HFFc6 (cell line): ENCODE measurements at places on chromosomes 6 and 20. TPM values are rescaled to one million over a fixed set of nuclear protein-coding genes. Genes with fewer than 3 reads are reported as not detected.

- H3K36me3 ChIP-seq: no peaks in the 10 kb centered on the region
- H3K4me3 ChIP-seq: no peak overlapping the region
- peaks cover 5% of the 10 kb centered on the region for H3K27me3 ChIP-seq
- H3K27ac ChIP-seq: no peak overlapping the region
- H3K4me1 ChIP-seq: peaks cover 11% of the 10 kb centered on the region
- peak; percentile 23 for DNase-seq
Measured at GRCh38 chr6:139062932-139063646, 34.5 kb downstream of the ABRACL start.

DNA sequence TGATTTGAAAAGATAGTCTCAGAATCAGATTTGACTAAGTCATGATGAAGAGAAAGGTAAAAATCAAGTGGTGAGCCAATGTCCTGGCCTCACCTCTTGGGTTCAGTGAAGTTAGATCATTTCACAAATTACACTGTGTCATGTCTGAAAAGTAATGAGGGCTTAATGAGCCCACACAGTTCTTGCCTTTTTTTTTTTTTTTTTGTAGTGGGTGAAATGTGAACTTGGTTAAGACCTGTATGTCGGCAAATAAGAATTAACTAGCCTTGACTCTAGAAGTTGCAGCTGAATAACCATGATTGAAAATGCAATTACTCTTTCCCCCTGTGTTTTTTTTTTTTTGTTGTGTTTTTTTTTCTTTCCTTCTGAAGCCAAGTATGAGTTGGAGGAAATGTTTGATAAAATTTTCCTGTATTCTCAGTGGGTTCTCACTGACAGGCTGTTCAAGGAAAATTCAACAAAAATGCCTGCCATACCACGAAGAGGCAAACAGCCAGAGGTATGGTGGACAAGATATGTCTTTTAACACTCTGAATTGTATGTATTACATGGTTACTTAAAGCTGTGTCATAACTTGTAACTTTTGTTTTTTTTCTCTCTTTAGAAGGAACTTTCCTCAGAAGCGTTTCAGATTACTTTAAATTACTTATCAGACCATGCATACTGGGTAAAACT is 135.2 kb upstream of the MLIP start:
- no peaks in the 10 kb centered on the region; the same call in 1 of the 2 replicates for H3K36me3 ChIP-seq
- H3K4me1 ChIP-seq: peaks cover 8% of the 10 kb centered on the region; the same call in 1 of the 2 replicates
- no peak overlapping the region for H3K27ac ChIP-seq

DNA sequence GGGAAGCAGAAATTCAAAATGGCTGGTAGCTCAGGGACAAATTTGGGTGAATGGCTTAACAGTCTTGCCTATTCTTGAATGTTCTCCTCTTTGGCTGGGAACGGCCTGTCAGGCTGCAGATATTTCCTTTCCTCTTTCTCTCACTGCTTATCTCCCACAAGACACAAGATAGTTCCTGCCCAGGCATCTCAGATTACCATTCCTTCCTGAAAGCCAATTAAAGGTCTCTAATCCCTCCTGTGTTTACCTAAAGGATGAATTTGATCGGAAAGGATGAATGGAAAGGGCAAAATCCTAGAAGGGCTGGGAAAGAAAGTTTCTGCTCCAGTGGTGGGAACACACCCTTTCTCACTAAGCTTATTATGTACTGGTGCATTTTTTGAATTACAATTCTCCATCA is 95.9 kb upstream of the JAG1 start:
- H3K27me3 ChIP-seq: no peaks in the 10 kb centered on the region; the same call in 1 of the 2 replicates
- H3K27ac ChIP-seq: no peak overlapping the region
- H3K36me3 ChIP-seq: no peaks in the 10 kb centered on the region
- no peak for DNase-seq
- no peak overlapping the region for H3K4me3 ChIP-seq
- no peaks in the 10 kb centered on the region for H3K4me1 ChIP-seq

DNA sequence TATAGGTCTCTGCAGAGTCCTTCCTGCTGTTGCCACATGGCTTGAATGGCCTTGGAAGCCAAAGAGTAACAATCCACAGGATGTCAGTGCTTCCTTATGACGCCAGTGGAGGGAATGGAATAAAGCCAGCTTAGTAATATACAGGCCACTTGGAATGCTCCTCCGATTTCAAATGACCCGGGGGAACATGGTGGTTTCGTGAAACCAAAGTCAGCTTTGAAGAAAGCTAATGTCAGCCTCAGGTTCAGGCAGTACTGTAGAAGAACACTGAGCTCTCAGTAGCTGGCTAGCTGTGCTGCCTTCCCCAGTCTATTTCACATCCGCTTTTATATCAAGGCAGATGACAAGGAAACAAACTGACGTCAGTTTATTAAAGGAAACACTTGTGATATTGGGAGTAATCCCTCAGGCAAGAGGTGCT is 189.1 kb downstream of the DTNBP1 start:
- H3K27me3 ChIP-seq: no peaks in the 10 kb centered on the region; the same call in 1 of the 2 replicates
- peaks cover 65% of the 10 kb centered on the region for H3K4me1 ChIP-seq
- peak; percentile 80 for DNase-seq
- H3K36me3 ChIP-seq: peaks cover 8% of the 10 kb centered on the region

GRCh38 chr6:5067305-5067704 is 17.8 kb upstream of the PPP1R3G start:
- peaks cover 4% of the 10 kb centered on the region for H3K27me3 ChIP-seq
- no peaks in the 10 kb centered on the region for H3K4me1 ChIP-seq
- no peak for DNase-seq
- H3K27ac ChIP-seq: no peak overlapping the region
- H3K36me3 ChIP-seq: peaks cover 4% of the 10 kb centered on the region; the same call in 1 of the 2 replicates
- no peak overlapping the region for H3K4me3 ChIP-seq

DNA sequence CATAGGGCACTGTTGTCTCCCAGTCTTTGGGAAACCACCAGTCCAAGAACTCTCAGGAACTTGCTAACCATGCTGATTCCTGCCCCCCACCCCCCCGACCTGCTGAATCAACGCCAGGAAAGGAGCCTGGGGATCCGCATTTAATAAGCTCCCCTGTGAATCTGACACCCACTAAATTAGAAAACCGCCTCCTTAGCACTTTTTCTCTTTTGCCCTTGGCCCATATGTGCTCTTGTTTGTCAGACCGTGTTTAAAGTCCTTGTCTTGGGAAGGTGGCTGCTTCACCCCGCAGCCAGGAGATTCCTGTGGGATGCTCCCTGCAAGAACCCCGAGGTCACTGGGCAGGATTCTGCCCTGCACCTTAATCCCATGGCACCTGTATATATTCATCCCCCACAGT is 15.7 kb upstream of the FOXP4 start:
- H3K27me3 ChIP-seq: peaks cover 40% of the 10 kb centered on the region
- H3K4me3 ChIP-seq: no peak overlapping the region
- no peaks in the 10 kb centered on the region for H3K36me3 ChIP-seq
- H3K4me1 ChIP-seq: peaks cover 18% of the 10 kb centered on the region

- DNase-seq: no peak
- H3K4me3 ChIP-seq: no peak overlapping the region
- H3K27me3 ChIP-seq: peaks cover 2% of the 10 kb centered on the region; the same call in 1 of the 2 replicates
Measured at GRCh38 chr20:3539311-3540107, 68.7 kb downstream of the ATRN start.

GRCh38 chr6:145022199-145022796 is 713.0 kb downstream of the EPM2A start:
- H3K4me1 ChIP-seq: peaks cover 11% of the 10 kb centered on the region
- H3K27ac ChIP-seq: no peak overlapping the region
- no peaks in the 10 kb centered on the region for H3K27me3 ChIP-seq
- H3K4me3 ChIP-seq: no peak overlapping the region
- no peaks in the 10 kb centered on the region for H3K36me3 ChIP-seq

- no peak for DNase-seq
- H3K4me1 ChIP-seq: no peaks in the 10 kb centered on the region; the same call in 1 of the 2 replicates
- no peaks in the 10 kb centered on the region; the same call in 1 of the 2 replicates for H3K27me3 ChIP-seq
- H3K27ac ChIP-seq: no peak overlapping the region
- H3K4me3 ChIP-seq: no peak overlapping the region
Measured at GRCh38 chr6:133827766-133828165, 61.1 kb upstream of the TCF21 start.

GRCh38 chr6:2546901-2547300 is 203.8 kb downstream of the MYLK4 start:
- no peaks in the 10 kb centered on the region for H3K36me3 ChIP-seq
- H3K27ac ChIP-seq: no peak overlapping the region
- H3K4me1 ChIP-seq: peaks cover 6% of the 10 kb centered on the region; the same call in 1 of the 2 replicates
- H3K27me3 ChIP-seq: peaks cover 13% of the 10 kb centered on the region
- DNase-seq: no peak

GRCh38 chr6:132929141-132929540 is 114.8 kb downstream of the RPS12 start:
- H3K4me1 ChIP-seq: no peaks in the 10 kb centered on the region
- DNase-seq: no peak
- no peak overlapping the region for H3K4me3 ChIP-seq
- no peaks in the 10 kb centered on the region for H3K36me3 ChIP-seq

- no peaks in the 10 kb centered on the region for H3K36me3 ChIP-seq
- DNase-seq: no peak
- H3K4me3 ChIP-seq: peak overlapping the region; percentile 76
- H3K27ac ChIP-seq: no peak overlapping the region
- peaks cover 1% of the 10 kb centered on the region for H3K27me3 ChIP-seq
Measured at GRCh38 chr6:165986914-165987482, 180.7 kb downstream of the TBXT start.

- peaks cover 38% of the 10 kb centered on the region for H3K4me1 ChIP-seq
- H3K4me3 ChIP-seq: no peak overlapping the region
- no peak for DNase-seq
- H3K27me3 ChIP-seq: no peaks in the 10 kb centered on the region; the same call in none of the 2 replicates
- no peak overlapping the region for H3K27ac ChIP-seq
Measured at GRCh38 chr6:38306931-38307330, 332.8 kb downstream of the BTBD9 start.

- H3K27ac ChIP-seq: peak overlapping the region; percentile 61
- no peaks in the 10 kb centered on the region for H3K27me3 ChIP-seq
- peaks cover 22% of the 10 kb centered on the region for H3K4me1 ChIP-seq
- H3K4me3 ChIP-seq: no peak overlapping the region
- H3K36me3 ChIP-seq: peaks cover 31% of the 10 kb centered on the region
- peak; percentile 81 for DNase-seq
Measured at GRCh38 chr6:158142789-158143188, 25.3 kb downstream of the SERAC1 start.

DNA sequence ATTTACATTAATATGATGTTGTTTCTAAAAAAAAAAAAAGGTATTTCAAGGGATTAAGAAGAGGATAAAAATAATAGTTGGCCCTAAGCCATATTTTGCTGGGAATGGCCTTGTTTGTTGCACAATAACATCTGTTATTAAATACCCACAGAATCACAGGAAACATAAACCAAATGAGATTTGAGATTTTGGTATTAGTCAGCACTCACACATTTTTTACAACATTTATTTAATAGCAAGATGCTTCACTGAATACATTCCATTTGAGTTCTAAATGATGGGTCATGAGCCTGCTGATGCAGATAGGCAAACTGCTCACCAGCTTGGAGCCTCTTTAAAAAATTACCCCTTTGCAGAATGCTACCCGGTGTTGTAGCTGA is 92.9 kb upstream of the ENPP5 start:
- H3K27ac ChIP-seq: no peak overlapping the region
- no peaks in the 10 kb centered on the region for H3K36me3 ChIP-seq
- no peak overlapping the region for H3K4me3 ChIP-seq
- DNase-seq: peak; percentile 45
- no peaks in the 10 kb centered on the region for H3K4me1 ChIP-seq

- no peaks in the 10 kb centered on the region for H3K4me1 ChIP-seq
- no peak overlapping the region for H3K27ac ChIP-seq
- peaks cover 6% of the 10 kb centered on the region for H3K27me3 ChIP-seq
Measured at GRCh38 chr20:10129749-10130148, 88.9 kb upstream of the SNAP25 start.

DNA sequence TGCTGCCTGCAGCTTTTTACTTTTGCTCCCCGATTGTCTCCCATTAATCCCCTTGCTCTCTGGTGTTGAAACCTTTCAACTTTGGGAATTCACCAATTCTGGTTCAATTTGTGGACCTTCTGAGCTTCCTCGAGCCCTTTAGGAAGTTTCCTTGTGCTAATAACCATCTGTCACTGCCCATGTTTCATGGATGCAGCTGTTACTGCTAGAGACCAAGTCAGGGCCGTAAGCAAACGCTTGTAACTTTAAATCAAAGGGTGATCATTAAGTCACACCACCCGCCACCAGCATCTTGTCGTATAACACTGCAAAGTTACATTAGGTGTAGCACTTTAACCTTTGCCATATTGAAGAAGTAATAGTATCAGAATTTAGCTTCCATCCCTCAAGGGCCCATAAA is 268.3 kb upstream of the SASH1 start:
- H3K4me1 ChIP-seq: peaks cover 3% of the 10 kb centered on the region; the same call in 1 of the 2 replicates
- peaks cover 3% of the 10 kb centered on the region for H3K27me3 ChIP-seq
- H3K4me3 ChIP-seq: no peak overlapping the region
- no peak for DNase-seq
- H3K36me3 ChIP-seq: no peaks in the 10 kb centered on the region
- H3K27ac ChIP-seq: no peak overlapping the region

GRCh38 chr6:296151-297122 is 4.2 kb downstream of the DUSP22 start:
- no peak for DNase-seq
- H3K4me1 ChIP-seq: peaks cover 9% of the 10 kb centered on the region
- no peak overlapping the region for H3K27ac ChIP-seq
- no peaks in the 10 kb centered on the region for H3K36me3 ChIP-seq
- no peaks in the 10 kb centered on the region; the same call in 1 of the 2 replicates for H3K27me3 ChIP-seq
- no peak overlapping the region for H3K4me3 ChIP-seq

- no peaks in the 10 kb centered on the region for H3K4me1 ChIP-seq
- no peak overlapping the region for H3K27ac ChIP-seq
- peaks cover 8% of the 10 kb centered on the region for H3K27me3 ChIP-seq
- no peak overlapping the region for H3K4me3 ChIP-seq
- no peak for DNase-seq
- H3K36me3 ChIP-seq: no peaks in the 10 kb centered on the region
Measured at GRCh38 chr6:107800564-107801164, 23.4 kb downstream of the SCML4 start.

DNA sequence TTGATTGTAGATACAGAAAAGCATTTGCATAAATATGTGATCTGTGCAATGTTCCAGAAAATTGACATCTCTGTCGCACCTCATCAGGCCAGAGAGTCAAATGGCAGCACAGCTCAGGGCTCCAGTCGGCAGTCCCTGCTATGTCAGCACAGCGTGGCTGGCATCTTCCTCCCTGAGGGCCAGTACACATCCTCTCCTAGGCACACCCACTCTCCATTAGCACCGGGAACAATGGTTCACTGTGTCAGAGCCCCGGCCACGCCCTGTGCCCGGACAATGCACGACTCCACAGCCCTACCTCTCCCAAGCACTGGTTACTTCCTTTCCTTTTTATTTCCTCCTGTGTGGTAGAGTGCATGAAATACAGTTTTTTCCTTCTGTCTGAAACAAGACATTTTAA is 114.9 kb downstream of the FOXC1 start:
- no peak for DNase-seq
- no peak overlapping the region for H3K27ac ChIP-seq
- H3K27me3 ChIP-seq: no peaks in the 10 kb centered on the region; the same call in 1 of the 2 replicates
- H3K36me3 ChIP-seq: no peaks in the 10 kb centered on the region

Gene ELOVL4
- 5.1 to 7.3 TPM (median 5.8 TPM) in 3 replicates for total RNA-seq

Gene AHI1
- total RNA-seq: 14.9 to 19.1 TPM (median 16.2 TPM) in 3 replicates

Gene CD83
- 1.00 and 2.0 TPM in 2 replicates for total RNA-seq

Gene GABRR1
- total RNA-seq: not detected in 3 replicates

Gene SAMD3
- total RNA-seq: 0.79 to 2.2 TPM (median 1.3 TPM) in 3 replicates

Gene SRSF12
- not detected in 3 replicates for total RNA-seq

Gene LRRN4
- not detected in 3 replicates for total RNA-seq
